ENCODE measurements at places on chromosomes 5 and 9.

DNA sequence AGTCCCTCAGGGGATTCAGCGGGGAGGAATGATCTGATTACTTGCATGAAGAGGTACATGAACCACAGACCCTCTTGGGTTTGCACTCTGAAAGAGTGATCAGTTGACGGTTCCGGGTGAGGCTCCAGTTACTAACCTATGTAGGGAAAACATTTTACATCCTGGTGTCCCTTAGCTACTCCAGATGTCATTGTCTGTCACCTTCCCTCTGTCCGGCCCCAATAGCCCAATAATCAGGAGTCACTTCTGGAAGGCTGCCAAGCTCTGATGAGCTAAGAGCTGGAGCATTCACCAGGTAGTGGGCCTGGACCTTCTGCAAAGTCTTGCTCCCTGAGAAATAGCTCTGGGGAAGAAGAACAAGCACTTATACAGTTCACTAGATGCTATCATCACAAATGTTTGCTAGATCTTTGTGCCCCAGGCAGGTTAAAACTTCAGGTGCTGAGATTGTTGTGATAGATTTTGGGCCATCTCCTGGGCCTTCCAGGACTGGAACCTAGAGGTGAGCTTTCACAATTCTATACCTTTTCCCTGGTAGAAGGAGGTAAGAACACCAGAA is 64.5 kb downstream of the ENTREP1 start:
- H3K4me1 ChIP-seq: no peaks in the 10 kb centered on the region
- H3K4me3 ChIP-seq: no peak overlapping the region
- peaks cover 38% of the 10 kb centered on the region for H3K27me3 ChIP-seq
- H3K27ac ChIP-seq: no peak overlapping the region
- no peak for ATAC-seq
- H3K36me3 ChIP-seq: no peaks in the 10 kb centered on the region

DNA sequence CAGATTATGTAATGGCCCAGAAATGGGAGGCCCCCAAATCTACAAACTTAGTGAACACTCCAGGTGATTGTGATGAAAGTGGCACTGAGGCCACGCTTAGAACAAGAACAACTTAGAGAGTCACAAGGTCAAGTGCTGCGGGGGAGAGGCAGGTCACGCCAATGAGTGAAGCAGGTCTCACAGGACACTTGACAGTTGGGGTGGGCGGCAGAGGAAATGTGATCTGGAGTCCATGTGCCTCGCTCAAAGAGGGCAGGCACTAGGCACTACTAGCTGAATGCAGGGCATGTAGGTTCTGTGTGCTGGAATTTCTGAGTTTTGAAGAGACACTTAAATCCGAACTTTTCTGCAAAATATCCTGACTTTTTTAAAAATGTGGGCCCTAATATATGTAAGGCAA is 193.2 kb upstream of the RORB start:
- H3K27me3 ChIP-seq: no peaks in the 10 kb centered on the region
- H3K4me1 ChIP-seq: no peaks in the 10 kb centered on the region
- ATAC-seq: no peak
- H3K36me3 ChIP-seq: no peaks in the 10 kb centered on the region

- H3K4me1 ChIP-seq: no peaks in the 10 kb centered on the region
- H3K36me3 ChIP-seq: no peaks in the 10 kb centered on the region
- ATAC-seq: no peak
- H3K27ac ChIP-seq: no peak overlapping the region
- H3K4me3 ChIP-seq: no peak overlapping the region
- peaks cover 8% of the 10 kb centered on the region for H3K27me3 ChIP-seq
Measured at GRCh38 chr9:87428659-87429058, 69.0 kb upstream of the DAPK1 start.

DNA sequence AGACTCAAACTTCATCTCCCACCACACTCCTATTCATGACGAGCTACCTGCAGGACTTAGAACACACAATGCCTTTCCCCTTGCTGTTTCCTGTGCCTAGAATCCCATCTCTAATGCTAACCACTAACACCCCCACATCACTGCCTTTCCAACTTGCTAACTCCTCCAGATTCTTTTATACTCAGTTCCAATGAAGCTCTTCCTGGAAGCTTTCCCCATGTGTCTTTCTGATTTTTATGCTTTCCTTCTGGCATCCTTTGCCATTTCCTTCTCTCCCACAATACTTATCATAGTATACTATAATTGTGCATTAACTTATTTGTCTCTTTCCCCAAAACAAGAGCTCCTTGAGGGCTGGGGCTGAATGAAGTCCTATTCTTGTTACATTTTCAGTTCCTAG is 115.3 kb upstream of the PLPPR1 start:
- no peak overlapping the region for H3K4me3 ChIP-seq
- H3K36me3 ChIP-seq: no peaks in the 10 kb centered on the region
- H3K4me1 ChIP-seq: no peaks in the 10 kb centered on the region

DNA sequence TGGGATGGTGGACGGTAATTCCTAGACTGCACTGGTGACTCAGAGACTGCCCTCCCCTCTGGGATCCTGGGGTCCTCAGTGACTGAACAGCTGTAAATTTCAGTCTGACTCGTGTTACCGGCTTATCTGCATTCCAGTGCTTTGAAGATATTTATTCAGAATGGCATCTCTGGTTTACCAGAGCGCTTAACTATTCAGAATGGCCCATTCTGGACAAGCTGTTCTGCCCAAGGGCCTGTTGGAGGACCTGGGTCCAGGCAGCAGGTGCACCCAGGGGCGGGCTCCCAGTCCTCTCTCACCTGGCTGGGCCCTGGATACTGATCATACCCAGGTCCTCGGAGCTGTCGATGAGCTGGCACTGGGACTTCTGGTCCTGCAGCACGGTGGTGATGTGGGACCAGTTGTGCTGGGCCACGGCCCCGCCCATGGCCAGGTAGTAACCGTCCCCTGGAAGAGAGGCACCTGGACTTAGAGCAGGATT is 48.0 kb downstream of the SARDH start:
- no peaks in the 10 kb centered on the region for H3K36me3 ChIP-seq
- H3K4me3 ChIP-seq: no peak overlapping the region
- H3K4me1 ChIP-seq: no peaks in the 10 kb centered on the region
- no peaks in the 10 kb centered on the region for H3K27me3 ChIP-seq

GRCh38 chr9:130276121-130276520 is 10.6 kb downstream of the HMCN2 start:
- H3K27me3 ChIP-seq: peaks cover 13% of the 10 kb centered on the region
- no peak overlapping the region for H3K4me3 ChIP-seq
- no peak overlapping the region for H3K27ac ChIP-seq
- H3K4me1 ChIP-seq: no peaks in the 10 kb centered on the region
- no peaks in the 10 kb centered on the region for H3K36me3 ChIP-seq

DNA sequence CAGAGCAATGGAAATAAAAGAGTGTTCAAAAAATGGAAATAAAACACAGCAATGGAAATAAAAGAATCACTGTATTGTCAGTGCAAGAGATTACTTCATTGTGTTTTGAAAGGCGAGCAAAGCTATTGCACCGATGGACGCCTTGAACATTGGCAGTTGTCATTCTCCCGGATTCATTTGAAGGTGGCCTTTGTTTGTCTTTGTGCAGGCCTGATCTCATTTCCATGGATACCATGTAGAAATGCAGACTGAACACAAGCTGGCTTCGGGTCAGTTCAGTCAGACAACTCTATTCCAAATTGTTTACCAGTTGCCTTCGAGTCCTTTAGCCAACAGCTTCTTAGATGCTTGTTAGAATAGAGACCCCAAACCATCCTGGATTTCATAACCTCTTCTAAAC is 8.3 kb downstream of the ITGA2 start:
- ATAC-seq: no peak
- H3K27ac ChIP-seq: no peak overlapping the region
- H3K27me3 ChIP-seq: peaks cover 3% of the 10 kb centered on the region
- H3K4me1 ChIP-seq: no peaks in the 10 kb centered on the region

- peaks cover 34% of the 10 kb centered on the region for H3K27me3 ChIP-seq
- H3K4me3 ChIP-seq: no peak overlapping the region
- H3K36me3 ChIP-seq: no peaks in the 10 kb centered on the region
- ATAC-seq: no peak
- H3K4me1 ChIP-seq: no peaks in the 10 kb centered on the region
- no peak overlapping the region for H3K27ac ChIP-seq
Measured at GRCh38 chr5:158061451-158061850, 202.5 kb upstream of the CLINT1 start.

GRCh38 chr5:131536211-131536826 is 98.7 kb downstream of the RAPGEF6 start:
- no peaks in the 10 kb centered on the region for H3K27me3 ChIP-seq
- peak overlapping the region; percentile 47 for H3K27ac ChIP-seq
- H3K4me3 ChIP-seq: peak overlapping the region; percentile 56
- peaks cover 63% of the 10 kb centered on the region for H3K4me1 ChIP-seq
- peak; percentile 57 for ATAC-seq
- H3K36me3 ChIP-seq: peaks cover 50% of the 10 kb centered on the region

DNA sequence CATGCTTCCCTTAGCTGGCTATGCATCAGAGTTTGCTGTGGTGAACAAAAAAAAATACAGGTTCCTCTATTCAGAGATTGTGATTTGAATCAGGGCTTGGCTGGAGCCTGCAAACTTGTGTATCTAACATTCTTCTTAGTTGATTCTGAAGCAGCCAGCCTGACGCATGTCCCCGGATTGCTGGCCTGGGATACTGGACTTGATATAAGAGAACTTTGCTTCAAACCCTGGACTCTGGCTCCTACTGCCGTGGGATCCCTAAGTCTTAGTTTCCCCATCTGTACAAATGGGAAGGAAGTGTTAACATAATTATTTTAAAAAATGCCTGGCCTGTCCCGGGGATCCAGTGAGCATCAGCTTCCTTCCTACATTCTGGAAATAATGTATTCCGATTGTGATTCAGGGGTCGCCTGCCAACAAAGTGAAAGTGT is 292.8 kb downstream of the ARHGEF28 start:
- H3K4me3 ChIP-seq: no peak overlapping the region
- peaks cover 6% of the 10 kb centered on the region for H3K27me3 ChIP-seq
- no peaks in the 10 kb centered on the region for H3K4me1 ChIP-seq

DNA sequence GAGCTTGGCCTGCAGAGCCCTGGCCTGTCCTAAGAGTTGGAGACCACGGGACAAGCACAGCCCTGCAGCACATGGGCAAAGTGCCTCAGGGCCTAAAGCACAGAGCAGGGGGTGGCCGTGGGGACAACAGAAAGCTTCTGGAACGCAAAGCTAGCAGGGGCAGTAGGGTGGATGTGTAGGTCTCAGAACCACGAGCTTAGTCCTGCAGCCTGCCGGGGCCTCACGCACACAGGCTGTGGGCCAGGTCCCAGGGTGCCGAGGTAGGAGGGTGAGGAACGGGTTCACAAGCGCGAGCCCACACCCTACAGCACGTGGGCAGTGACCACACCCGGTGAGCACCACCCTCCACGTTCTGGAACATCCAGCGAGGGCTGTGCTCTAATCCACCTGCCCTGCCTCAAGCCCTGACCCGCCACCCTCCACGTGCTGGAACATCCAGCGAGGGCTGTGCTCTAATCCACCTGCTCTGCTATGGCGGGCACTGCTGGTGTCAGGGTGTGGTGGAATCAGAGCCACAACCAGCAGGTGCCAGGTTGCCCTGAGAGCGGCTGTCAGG is 9.3 kb downstream of the CLPTM1L start:
- H3K4me1 ChIP-seq: no peaks in the 10 kb centered on the region
- ATAC-seq: no peak
- H3K36me3 ChIP-seq: peaks cover 87% of the 10 kb centered on the region
- no peak overlapping the region for H3K4me3 ChIP-seq
- peak overlapping the region; percentile 41 for H3K27ac ChIP-seq

- no peaks in the 10 kb centered on the region for H3K4me1 ChIP-seq
- H3K27me3 ChIP-seq: peaks cover 10% of the 10 kb centered on the region
- ATAC-seq: no peak
- H3K4me3 ChIP-seq: no peak overlapping the region
- H3K27ac ChIP-seq: no peak overlapping the region
Measured at GRCh38 chr5:38240212-38240611, 18.1 kb upstream of the EGFLAM start.

- no peaks in the 10 kb centered on the region for H3K36me3 ChIP-seq
- no peaks in the 10 kb centered on the region for H3K4me1 ChIP-seq
- H3K27me3 ChIP-seq: no peaks in the 10 kb centered on the region
- no peak overlapping the region for H3K27ac ChIP-seq
- H3K4me3 ChIP-seq: no peak overlapping the region
Measured at GRCh38 chr5:167644619-167645018, 646.8 kb upstream of the WWC1 start.

DNA sequence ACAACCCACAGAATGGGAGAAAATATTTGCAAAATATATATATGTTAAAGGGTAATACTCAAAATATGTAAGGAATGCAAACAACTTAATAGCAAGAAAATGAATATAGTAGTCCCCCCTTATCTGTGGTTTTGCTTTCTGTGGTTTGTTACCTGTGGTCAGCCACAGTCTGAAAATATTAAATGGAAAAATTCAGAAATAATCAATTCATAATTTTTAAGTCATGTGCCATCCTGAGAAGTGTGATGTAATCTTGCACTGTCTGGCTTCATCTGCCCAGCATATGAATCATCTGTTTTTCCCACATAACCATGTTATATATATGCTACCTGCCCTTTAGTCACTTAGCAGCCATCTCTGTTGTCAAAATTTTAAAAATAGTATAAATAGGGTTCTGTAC is 11.7 kb downstream of the CER1 start:
- ATAC-seq: no peak
- H3K4me1 ChIP-seq: no peaks in the 10 kb centered on the region
- H3K36me3 ChIP-seq: no peaks in the 10 kb centered on the region

DNA sequence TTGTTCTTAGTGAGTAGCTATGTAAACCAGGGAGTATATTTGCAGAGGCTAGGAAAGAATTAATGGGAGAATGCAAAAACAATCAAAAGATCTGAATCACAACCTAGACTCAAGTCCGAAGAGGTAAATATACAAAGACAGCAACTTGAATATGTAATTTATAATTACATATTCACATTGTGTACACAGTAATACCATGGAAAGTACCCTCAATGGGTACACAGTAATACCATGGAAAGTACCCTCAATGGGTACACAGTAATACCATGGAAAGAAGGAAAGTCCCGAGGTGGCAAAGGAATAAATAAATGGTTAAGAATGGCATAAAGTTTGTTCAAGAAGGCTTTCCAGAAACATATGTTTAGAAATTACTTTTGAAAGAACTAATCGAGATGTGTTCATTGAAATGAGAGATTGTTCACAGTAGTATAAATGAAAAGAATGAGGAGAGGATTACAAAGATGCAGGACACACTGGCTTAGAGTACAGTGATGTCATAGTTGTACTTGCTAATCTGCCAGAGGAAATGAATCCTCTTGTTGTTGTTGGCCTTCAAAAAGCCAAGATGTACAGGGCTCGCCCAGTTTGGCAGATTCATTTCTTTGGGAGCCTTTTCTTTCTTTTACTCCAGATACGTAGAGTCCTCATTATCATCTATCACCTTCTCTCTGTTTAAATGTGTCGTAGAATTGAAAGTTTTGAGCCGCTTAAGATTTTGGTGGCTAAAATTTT is 116.0 kb downstream of the UNC13B start:
- peaks cover 14% of the 10 kb centered on the region for H3K4me1 ChIP-seq
- peak overlapping the region; percentile 82 for H3K27ac ChIP-seq
- peak overlapping the region; percentile 26 for H3K4me3 ChIP-seq
- no peaks in the 10 kb centered on the region for H3K36me3 ChIP-seq
- peak; percentile 52 for ATAC-seq
- H3K27me3 ChIP-seq: peaks cover 11% of the 10 kb centered on the region

GRCh38 chr5:105865834-105866233 is 1804.9 kb downstream of the EFNA5 start:
- no peak overlapping the region for H3K4me3 ChIP-seq
- ATAC-seq: no peak
- H3K27ac ChIP-seq: no peak overlapping the region
- no peaks in the 10 kb centered on the region for H3K36me3 ChIP-seq

Data from activated T-helper 17 cell treated with anti-CD3 and anti-CD28 coated beads, Interleukin-2, amount 50 U/mL, for 72 hours (primary cell).